ENCODE measurements at places on chromosomes 7 and 10.

- DNase-seq: no peak
These were observed 662.7 kb downstream of the PARD3 start for GRCh38 chr10:34152434-34152833.

DNA sequence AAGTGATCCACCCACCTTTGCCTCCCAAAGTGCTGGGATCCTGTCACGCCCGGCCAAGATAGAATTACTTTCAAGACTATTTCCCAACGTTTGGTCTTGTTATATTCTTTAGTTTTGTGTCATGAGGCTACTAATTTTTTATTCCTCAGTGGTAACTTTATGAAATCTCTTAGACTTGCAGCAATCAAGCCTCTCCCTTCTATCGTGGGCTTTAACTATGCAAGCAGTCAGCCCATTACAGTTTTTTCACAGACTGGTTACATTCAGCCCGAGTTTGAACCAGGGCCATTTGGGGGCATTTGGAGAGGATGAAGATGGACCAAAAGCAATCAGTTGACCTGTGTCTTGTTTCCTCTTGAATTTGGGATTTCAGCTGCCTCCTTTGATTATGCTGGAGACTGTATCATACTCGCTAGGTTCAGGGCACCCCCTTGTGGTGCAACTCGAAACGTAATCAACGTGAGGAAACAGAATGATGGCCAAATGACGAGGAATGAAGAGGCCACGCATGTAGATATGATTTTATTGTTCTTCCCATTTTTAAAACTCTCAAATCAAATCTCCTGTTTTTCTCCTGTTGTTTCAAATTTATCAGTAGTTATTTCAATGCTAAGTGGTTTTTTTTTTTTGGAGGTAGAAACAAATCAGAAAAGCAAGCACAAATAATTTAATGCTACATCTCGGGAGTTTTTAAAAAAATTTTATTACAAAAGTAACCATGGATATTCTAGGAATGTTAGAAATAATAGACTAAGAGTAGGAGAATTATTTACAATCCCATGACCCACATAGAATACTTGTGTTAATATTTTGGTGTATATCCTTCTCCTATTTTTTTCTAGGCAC, 151.6 kb downstream of the KIAA1217 start:
- no peak for DNase-seq

DNA sequence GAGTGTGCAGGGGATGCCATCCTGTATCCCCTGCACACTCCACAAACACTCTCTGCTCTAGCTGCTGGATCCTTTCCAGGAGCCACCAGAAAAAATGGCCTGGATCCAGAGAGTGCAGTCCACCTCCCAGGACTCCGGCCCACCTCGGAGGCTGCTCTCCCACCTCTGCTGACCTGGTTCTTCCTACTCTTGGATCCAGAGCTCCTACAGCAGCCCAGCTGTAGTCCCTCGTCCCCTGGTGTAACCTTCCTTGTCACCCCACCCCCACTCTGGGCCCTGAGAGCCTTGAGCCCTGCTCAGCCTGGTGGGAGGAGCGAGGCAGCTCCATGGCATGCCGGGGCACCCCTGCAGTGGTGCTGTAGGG, 54.4 kb downstream of the GOLGA7B start:
- DNase-seq: no peak

DNA sequence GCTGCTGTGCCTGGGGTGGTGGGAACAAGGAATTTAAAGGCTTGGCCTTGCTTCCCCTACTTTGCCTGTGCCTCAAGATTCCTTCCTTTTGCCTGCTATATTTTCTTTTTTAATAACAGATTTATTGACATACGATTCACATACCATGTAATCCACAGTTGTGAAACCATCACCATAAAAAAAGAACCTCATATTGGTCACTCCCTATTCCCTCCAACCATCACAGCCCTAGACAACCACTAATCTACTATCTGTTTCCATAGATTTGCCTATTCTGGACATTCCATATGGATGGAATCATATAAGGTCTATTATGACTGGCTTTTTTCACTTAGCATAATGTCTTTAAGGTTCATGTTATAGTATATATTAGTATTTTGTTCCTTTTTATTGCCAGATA, 59.3 kb upstream of the TRIM8 start:
- no peak for DNase-seq

DNA sequence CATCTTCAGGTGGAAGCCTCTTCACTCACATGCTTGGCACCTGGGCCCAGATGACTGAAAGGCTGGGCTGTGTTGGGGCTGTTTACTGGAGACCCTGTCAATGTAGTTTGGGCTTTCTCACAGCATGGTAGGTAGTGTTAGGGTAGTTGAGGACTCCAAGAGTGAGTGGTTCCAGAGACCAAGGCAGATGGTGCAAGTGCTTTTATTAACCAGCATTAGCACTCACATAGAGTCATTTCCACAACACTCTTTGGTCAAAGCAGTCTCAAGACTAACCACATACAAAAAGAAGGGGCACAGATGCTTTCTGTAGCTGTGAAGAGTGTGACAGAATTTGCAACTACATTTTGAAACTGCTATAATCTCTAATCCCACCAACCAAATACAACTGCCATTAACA, 135.0 kb downstream of the RTKN2 start:
- no peak for DNase-seq

DNA sequence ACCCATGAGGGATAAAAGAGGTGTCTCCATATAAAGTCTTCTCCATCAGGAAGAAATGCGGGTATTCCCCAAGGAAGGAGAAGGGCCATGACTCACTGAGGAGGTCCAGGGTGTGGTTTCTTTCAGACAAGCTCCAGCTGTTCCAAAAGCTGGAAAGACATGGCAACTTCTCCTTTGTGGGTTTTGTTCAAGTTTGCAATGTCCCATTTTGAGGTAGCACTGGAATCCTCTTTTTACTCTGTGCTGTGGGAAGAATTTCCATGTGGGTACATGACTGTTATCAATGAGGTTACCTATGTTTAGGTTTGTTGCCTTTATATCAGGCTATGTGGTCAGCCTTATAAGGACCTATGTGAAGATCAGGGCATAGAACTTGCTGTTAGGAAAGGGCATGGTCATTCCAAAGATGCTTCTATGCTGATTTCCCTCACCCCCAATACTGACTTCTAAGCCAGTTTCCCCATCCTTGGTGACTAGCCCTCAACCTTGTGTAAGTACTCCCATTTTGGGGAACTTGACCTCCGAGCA, 697.5 kb downstream of the INHBA start:
- no peak for DNase-seq

DNA sequence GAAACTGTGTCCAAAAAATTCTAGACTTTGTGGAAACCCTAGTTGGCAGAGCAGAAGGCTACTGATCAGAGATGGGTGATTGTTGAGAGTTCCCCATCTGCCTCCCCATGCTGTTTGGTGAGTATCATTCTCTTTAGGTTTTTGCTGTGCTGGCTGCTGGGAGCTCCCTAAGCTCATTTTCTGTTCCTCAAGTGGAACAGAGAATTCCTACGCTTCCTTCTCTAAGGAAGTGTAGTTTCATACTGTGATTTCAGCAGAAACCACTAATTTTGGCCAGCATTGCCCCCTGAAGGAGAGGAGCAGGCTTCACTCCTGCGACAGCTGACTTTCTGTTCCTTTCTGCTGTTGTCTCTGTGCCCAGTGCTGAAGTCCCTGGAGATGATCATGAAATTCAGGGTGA, 355.3 kb upstream of the NPVF start:
- DNase-seq: no peak

GRCh38 chr10:83346266-83346910, 792.9 kb upstream of the GHITM start:
- no peak for DNase-seq

- DNase-seq: no peak
These were observed 339.9 kb upstream of the ADARB2 start for GRCh38 chr10:2077231-2077630.

GRCh38 chr7:988963-989529, 6.1 kb downstream of the CYP2W1 start:
- DNase-seq: no peak

DNA sequence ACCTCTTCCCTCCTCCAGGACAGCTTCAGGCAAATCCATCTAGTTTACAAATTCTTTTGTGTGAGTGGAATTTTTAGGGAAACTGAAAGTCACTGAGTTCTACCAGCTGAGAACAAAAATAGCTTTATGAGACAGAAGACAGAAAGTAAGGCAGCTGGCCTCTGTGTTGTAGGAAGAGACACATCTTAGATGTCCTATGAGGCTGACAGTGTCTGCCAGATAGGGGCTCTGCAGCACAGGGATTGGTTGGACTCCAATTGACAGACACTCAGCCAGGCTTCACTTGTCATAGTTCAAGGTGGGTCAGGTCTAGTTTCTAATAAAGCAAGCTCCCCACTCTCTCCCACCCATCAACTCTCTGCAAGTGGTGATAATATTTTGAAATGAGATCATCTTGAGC, 574.9 kb downstream of the CCSER2 start:
- DNase-seq: no peak

- no peak for DNase-seq
These were observed 41.3 kb upstream of the ANK3 start for GRCh38 chr10:60430836-60431597.

DNA sequence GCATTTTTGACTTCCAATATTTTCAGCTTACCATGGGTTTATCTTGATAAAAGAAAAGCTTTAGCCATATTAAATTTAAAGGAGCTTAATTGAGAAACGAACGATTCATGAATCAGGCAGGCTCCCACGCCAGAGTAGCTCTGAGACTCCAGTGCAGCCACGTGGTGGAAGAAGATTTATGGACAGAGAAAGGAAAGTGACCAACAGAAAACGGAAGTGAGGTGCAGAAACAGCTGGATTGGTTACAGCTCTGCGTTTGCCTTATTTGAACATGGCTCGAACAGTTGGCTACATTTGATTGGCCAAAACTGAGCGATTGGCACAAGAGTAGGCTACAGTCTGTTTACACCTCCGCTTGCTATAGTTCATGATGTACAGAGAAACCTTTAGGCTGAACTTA, 395.4 kb downstream of the GATA3 start:
- DNase-seq: no peak

DNA sequence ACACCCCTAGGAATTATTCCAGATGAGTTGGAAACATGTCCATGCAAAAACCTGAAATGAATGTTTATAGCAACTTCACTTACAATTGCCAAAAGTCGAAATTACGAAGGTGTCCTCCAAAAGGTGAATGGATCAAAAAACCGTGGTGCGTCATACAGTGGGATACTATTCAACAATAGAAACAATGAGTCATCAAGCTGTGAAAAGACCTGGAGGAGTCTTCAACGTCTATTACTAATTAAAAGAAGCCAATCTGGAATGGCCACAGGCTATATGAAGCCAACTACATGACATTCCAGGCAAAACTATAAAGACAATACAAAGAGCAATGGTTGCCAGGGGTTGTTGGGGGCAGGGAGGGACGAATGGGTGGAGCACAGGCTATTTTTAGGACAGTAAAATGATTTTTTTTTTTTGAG, 12.6 kb upstream of the PPP2R2D start:
- no peak for DNase-seq

DNA sequence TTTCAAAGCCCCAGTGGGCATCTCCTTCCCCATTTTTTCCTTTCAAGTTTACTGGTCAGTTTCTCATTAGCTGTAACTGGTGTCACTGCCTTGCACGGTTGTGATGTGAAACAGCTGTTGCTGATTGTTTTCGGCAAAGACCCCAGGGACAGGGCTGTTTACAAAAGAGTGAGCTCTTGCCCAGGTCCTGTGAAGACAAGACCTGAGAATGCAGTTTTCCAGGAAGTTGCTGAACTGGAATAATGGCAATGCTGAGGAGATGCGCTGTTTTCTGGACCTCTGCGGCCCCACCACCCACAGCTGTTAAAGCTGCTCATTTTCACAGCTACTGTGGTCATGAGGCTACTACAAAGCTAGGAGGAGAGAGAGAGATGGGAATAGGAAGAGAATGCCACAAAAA, 116.6 kb upstream of the RSU1 start:
- no peak for DNase-seq

DNA sequence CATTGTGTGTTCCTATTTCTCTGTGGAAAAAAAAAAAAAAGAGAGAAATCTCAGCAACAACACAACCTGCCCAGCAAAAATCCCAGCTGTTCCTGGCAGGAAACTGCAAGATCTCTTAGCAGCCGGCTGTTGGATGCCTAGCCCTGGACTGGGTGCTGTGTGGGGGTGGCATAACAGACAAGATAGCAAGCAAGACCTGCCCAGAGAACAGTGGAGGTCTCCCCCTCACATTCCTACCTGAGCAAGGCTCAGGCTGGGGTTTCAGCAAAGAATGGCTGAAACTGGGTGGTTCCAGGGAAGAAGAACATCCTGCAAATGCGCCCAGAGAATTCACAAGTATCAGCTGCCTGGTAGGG, 248.8 kb upstream of the ZMIZ1 start:
- DNase-seq: no peak

DNA sequence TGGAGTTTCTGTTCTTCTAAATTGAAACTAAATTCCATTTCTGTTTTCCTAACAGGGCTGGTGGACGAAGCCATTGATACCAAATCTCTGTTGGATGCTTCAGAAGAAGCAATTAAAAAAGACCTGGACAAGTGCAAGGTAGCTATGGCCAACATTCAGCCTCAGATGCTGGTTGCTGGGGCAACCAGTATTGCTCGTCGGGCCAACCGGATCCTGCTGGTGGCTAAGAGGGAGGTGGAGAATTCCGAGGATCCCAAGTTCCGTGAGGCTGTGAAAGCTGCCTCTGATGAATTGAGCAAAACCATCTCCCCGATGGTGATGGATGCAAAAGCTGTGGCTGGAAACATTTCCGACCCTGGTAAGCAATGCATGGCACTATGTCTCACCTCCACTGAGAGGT, 45.6 kb downstream of the AP3M1 start:
- DNase-seq: no peak

GRCh38 chr10:69119896-69120295, 4.1 kb upstream of the VPS26A start:
- DNase-seq: no peak

- DNase-seq: no peak
These were observed 274.3 kb upstream of the NEBL start for GRCh38 chr10:21171197-21171935.

GRCh38 chr7:148939128-148939755, 55.2 kb upstream of the EZH2 start:
- no peak for DNase-seq

GRCh38 chr10:34931216-34931615, 116.1 kb upstream of the PARD3 start:
- no peak for DNase-seq

DNA sequence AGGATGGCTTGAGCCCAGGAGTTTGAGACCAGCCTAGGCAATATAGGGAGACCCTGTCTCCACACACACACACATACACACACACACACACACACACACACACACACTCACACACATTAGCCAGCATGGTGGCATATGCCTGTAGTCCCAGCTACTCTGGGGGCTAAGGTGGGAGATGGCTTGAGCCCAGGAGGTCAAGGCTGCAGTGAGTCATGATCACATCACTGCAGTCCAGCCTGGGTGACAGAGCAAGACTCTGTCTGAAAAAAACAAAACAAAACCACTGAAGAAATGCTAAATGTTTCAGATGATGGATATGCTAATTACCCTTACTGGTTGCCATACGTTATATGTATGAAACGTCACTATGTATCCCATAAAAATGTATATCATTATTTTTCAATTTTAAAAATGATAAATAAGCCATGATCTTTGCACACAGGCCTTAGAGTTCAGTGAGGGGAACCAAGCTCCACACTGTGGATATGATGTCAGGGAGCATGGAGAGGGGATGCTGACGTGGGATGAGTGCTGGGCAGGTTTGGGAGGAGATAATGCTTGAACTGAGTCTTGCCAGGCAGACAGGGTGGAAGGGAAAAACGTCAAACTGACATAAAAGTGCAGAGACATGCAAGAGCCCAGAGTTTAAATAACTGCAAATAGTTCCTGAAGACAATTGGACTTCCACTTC, 45.9 kb upstream of the ARHGAP12 start:
- DNase-seq: no peak

GRCh38 chr7:157558061-157558460, 221.3 kb downstream of the DNAJB6 start:
- no peak for DNase-seq

- DNase-seq: peak; percentile 32
These were observed 26.1 kb downstream of the FAM53B start for GRCh38 chr10:124717911-124718741.
